ENCODE measurements at places on chromosomes 7 and 10.
A peak's percentile ranks its signal among the peaks of the same experiment; 100 is the strongest.

DNA sequence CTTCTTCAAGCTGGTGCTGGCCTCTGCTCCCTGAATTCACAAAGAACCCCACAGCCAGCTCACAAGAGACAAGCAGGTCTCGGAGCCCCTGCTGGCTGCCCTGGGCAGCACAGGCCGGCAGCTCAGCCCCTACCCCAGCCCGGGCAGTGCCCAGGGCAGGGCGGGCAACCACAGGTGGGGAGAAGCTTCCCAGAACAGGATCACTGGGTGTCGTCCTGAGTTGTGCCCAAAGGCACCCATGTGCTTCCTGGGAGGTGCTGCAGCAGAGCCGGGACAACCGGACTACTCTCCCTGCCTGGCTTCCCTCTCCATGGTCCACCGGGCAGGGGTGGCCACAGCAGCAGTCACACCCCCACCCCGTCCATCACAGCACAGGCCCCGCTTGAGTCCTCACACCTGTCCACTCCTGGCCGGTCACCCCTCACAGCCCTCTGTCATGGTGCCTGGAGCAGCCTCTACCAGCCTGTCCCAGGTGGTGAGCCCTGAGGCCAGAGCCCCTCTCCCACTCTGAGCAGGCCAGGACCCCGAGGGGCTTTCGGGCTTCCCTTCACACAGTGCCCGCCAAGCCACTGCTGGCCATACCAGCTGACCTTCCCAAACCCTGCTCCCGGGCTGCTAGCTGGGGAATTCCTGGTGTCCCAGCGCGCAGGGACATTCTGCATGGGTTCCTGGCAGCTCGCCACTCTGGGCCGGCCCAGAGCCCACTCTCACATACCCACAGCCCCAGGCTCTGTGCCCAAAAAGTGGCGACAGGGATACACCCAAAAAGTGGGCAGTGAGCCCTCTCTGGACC, 3.1 kb downstream of the RASGEF1A start:
- DNase-seq: no peak

DNA sequence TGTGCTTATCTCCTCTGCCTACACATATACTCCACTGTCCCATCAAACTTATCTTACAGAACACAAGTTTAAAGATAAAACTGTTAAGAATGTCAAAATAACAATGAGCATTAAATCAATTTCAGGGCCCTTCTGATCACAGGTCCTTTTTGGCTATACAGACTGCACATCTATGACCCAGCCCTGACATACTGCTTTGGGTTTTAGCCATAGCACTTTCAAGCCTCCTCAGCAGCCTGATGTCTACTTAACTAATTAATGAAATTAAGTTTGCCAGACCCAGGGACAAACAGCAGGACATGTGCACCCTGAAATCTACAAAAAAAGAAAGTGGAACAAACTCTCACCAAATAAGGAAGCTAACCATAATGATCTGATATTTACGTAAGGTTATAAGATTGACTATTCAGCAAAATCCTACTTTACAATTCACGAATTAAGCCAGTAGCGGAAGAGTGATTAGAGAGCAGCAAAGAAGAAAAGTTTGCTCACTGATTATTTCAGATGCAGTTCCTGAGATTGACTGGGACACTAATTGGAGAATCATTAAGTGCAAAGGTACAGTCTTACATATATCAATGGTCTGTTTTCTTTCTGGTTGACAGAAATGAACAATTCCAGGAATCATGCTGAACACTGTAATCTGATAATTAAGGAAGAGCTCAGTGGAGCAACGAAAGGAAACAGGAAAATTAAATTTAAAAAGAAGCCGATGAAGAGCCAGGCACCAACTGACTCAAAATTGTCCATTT, 669.3 kb upstream of the LRRN3 start:
- no peak for DNase-seq

DNA sequence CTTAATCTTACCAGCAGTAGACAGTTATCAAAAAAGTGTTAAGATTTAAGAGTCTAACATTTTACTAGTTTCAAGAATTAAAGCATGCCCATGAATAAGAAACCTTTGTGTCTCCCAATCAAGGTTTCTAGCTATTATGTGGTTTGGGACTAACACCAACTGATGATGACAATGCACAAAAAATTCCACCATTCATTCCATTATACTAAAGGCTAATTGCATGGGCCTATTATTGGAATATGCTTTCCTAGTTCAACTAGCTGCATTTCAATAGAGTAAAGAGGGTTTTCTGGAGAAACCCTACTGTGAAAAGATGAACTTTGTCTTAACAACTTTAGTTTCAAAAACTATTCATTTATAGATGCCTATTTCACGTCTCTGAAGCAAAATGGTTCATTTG, 44.6 kb downstream of the UBE2H start:
- no peak for DNase-seq

- no peak for DNase-seq
Measured at GRCh38 chr7:50774319-50774718, 8.4 kb downstream of the GRB10 start.

DNA sequence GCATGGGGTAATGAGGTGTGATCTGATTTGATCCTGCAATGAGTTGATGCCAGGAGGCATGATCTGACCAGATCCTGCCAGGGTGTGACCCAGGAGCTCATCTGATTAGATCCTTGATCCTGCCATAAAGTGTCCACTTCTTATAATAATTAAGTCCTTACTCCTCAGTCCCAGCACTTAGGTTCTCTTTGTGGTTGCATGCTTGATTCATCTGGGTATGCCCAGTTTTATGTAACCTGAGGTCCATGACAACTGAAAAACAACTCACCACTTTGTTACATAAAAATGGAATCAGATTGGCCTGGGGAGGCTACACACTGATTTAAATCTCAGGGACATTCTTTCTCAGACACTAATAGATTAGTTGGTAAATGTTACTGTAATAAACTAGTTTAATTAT, 19.1 kb downstream of the ACADSB start:
- no peak for DNase-seq

DNA sequence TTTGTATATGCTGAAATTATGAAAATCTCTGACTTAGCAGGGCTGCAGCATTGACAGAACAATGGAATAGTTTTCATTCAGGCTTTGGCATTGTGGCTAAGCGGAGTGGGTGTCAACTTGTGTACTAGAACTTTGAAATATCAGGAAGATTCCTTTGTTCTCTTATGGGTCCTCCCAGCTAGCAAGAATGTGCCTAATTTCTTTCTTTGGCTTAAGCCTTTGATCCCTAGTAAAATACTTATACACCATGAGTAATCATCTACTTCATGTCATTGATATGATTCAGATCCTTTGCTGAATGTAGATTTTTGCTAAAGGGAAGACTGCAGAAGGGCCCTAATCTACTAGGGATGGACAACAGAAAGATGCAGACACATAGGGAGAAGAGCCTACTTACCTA, 6.2 kb downstream of the AVL9 start:
- DNase-seq: peak; percentile 71

- DNase-seq: no peak
Measured at GRCh38 chr10:130027716-130028464, 63.8 kb upstream of the EBF3 start.

DNA sequence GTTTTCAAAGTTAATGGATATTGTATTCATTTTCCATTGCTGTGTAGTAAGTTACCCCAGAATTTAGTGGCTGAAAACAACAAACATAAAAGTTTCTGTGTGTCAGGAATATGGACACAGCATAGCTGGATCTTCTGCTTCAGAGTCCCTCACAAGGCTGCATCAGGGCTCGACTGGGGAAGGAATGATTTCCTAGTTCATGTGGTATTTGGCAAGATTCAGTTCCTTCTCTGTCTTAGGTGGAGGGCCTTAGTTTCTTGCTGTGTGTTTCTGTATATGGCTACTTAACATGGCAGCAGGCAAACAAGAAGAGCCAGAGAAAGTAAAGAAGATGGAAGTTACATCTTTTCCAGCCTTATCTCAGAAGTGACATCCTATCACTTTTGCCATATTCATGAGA, 51.1 kb downstream of the TPST1 start:
- no peak for DNase-seq

GRCh38 chr10:111278266-111278665, 201.4 kb downstream of the ADRA2A start:
- no peak for DNase-seq

DNA sequence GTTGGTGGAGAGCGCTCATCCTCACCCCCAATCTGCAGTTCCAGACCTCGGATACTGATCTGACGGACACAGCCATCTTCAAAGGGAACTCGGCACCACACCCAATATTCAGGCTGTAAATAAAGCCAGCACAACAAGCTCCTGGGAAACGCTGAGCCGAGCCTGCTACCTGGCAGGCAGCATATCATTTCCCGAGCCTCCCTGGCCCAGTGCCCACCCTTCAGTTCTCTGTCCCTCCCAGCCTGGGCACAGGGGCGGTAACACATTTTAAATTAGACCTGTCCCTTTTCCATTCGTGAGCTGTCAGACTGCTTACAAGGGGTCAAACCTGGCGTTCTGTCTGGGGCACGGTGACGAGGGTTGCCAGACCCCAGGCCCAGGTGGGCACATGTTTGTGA, 250.5 kb downstream of the ARHGAP12 start:
- no peak for DNase-seq

- no peak for DNase-seq
Measured at GRCh38 chr7:41628901-41629300, 74.0 kb downstream of the INHBA start.

GRCh38 chr10:1033601-1034000, 7.9 kb upstream of the IDI2 start:
- no peak for DNase-seq
